ENCODE measurements at places on chromosomes 12 and 14. TPM values are rescaled to one million over a fixed set of nuclear protein-coding genes. Genes with fewer than 3 reads are reported as not detected.

GRCh38 chr14:91963465-91963864, 16.0 kb upstream of the FBLN5 start:
- DNase-seq = no peak
- H3K36me3 ChIP-seq = peaks cover 4% of the 10 kb centered on the region
- H3K4me3 ChIP-seq = no peak overlapping the region
- no peaks in the 10 kb centered on the region for H3K27me3 ChIP-seq

CAMKK2 gene
- 96.6 TPM for total RNA-seq

GRCh38 chr12:93042283-93042682, 113.2 kb upstream of the EEA1 start:
- no peak overlapping the region for H3K4me3 ChIP-seq
- H3K27me3 ChIP-seq = no peaks in the 10 kb centered on the region
- H3K27ac ChIP-seq = no peak overlapping the region
- H3K4me1 ChIP-seq = peaks cover 7% of the 10 kb centered on the region

- peak; percentile 87 for DNase-seq
- H3K27ac ChIP-seq = no peak overlapping the region
- H3K36me3 ChIP-seq = no peaks in the 10 kb centered on the region
- no peaks in the 10 kb centered on the region for H3K4me1 ChIP-seq
- no peak overlapping the region for H3K4me3 ChIP-seq
Observed at GRCh38 chr12:50032854-50033581, 7.7 kb upstream of the RACGAP1 start.

PPP1R3E gene
- total RNA-seq = 3.9 TPM

DNA sequence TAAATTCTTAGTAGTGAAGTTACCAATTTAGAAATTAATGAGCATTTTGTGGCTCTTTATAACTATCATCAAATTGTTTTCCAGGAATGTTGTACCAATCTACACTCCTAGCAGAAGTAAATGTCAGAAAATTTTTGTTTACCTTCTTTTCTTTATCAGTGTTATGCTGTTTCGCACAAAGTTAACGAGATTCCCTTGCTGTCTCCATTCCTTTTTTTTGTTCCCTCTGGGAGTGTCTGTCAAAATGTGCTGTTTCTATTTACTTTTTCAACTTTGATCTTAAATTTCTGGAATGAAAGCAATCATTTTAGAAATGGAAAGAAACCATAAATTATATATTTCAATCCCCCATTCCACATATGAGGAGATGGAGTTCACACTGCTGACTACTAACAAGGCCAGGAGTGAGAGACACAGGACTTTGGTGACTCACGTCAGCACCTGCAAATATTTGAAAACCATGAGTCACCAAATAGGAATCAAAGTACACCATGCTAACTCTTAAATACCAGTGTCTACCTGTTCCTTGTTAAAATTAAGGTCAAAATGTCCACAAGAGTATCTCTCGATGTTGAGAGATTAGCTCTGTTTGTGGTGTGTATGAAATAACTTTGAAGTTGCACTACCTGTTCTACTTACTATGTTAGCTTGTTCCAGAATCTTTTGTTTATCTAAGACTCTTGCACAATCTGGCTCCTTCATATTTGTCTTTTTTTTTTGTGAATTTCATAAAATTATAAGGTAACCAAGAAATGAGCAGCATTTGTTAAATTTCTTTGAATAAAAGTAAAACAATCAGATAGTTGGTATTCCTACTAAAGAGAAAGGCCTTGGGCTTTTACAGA, 106.0 kb downstream of the RMST start:
- H3K4me1 ChIP-seq = peaks cover 2% of the 10 kb centered on the region
- peaks cover 4% of the 10 kb centered on the region for H3K36me3 ChIP-seq
- no peak overlapping the region for H3K4me3 ChIP-seq
- H3K27ac ChIP-seq = no peak overlapping the region
- DNase-seq = no peak

DNA sequence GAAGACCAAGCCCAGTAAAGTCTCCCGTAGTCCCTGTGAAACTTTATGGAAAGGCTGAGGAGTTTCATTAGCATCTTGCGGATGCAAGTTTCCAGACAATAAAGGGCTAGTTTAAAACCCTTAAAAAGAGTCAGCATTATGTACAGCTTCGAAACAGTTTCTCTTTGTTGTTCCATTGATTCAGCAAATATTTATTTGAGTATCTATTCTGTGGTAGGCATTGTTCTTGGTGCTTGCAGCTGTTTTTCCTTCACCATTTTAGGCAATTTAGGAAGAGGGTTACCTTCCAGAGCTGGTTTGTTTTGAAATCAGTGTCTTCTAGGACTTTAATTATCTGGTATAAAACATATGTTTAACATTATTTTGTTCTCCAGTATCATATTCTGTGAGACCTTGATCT, 1.5 kb downstream of the SLIRP start:
- H3K4me3 ChIP-seq = peak overlapping the region; percentile 99
- no peak for DNase-seq
- peaks cover 5% of the 10 kb centered on the region for H3K4me1 ChIP-seq
- no peak overlapping the region for H3K27ac ChIP-seq
- no peaks in the 10 kb centered on the region for H3K27me3 ChIP-seq
- H3K36me3 ChIP-seq = peaks cover 46% of the 10 kb centered on the region

DNA sequence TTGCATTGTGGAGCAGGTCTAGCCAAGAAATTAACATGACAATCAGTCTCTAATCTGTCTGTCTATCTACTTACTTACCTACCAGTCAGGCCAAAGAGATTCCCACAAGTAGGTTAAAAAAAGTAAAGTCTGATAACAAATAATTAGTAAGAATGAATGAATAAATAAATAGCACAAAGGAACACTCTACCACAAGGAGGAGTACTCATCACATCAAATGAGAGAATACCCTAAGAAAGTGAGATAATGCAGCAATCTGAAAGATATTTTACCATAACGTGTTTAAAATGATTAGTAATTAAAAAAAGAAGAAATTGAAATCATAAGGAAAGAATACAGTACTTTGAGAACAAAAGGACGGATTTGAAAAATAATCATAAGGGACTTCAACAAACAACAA, 187.2 kb downstream of the SYNE2 start:
- no peaks in the 10 kb centered on the region for H3K36me3 ChIP-seq
- H3K27me3 ChIP-seq = no peaks in the 10 kb centered on the region
- DNase-seq = no peak
- no peaks in the 10 kb centered on the region for H3K4me1 ChIP-seq

- DNase-seq = no peak
- H3K36me3 ChIP-seq = no peaks in the 10 kb centered on the region
- peaks cover 5% of the 10 kb centered on the region for H3K27me3 ChIP-seq
- H3K4me3 ChIP-seq = no peak overlapping the region
- H3K4me1 ChIP-seq = no peaks in the 10 kb centered on the region
Observed at GRCh38 chr12:39623919-39624318, 4.3 kb upstream of the ABCD2 start.

- no peak for DNase-seq
- no peak overlapping the region for H3K27ac ChIP-seq
- peaks cover 12% of the 10 kb centered on the region for H3K36me3 ChIP-seq
- peaks cover 2% of the 10 kb centered on the region for H3K4me1 ChIP-seq
Observed at GRCh38 chr14:105375635-105376057, 22.7 kb upstream of the TEX22 start.

DNA sequence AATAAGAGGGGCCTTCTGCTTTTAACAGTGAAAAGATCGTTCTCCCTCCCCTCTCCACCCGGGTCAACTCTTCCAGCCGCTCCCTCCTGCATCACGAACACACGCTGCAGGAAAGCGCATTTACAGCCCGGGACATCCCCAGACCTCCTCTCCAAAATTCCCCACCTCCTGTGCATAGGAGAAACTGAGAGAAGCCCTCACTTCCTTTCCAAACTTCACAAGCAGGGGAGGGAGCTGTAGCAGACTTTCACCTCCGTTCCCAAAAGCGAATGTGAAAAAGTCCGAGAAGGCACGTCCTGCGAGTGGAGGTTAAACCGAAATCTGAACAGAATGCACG, 513 bp downstream of the BCAT1 start:
- H3K4me1 ChIP-seq = peaks cover 2% of the 10 kb centered on the region
- DNase-seq = peak; percentile 81
- H3K27ac ChIP-seq = peak overlapping the region; percentile 80

ADAM21 gene
- not detected for total RNA-seq

DNA sequence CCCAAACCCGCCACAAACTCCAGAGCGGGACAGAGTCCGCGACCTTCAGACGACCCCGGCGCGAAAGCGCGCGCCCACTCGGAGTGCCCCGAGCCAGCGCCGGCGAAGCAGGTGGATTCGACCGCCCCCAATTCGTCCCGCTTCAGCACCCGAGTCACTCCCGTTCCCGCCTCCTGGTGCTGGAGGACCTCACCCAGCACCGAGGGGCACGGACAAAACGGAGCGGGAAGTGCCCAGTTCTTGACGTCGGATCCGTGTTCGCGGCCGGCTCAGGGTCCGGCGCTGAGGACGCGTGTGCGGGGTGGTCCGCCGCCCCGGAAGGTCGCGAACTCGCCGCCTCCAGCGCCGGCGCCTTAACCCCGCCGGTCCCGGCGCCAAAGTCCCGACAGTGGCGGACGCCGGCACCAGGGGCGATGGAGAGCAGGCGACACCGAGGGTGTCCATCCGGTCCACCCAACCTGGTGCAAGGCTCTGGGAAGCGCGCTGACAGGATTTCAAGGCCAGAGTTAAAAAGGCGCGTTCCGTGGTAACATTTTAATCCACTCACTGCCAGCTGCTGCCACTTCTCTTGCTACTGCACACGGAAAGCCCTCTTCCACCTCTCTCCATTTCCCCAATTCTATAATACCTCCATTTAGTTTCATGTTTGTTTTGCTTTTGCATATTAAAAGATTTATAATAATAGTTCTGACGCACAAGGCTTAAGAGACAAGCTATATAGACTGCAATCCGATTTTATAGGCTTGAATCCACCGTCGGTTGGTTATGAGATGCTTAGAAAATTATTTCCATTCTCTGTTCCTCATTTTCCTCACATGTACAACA, 240.0 kb upstream of the CPNE8 start:
- peak; percentile 96 for DNase-seq
- no peaks in the 10 kb centered on the region for H3K27me3 ChIP-seq
- H3K36me3 ChIP-seq = no peaks in the 10 kb centered on the region
- no peak overlapping the region for H3K4me3 ChIP-seq
- no peak overlapping the region for H3K27ac ChIP-seq
- no peaks in the 10 kb centered on the region for H3K4me1 ChIP-seq

- no peaks in the 10 kb centered on the region for H3K4me1 ChIP-seq
- no peaks in the 10 kb centered on the region for H3K27me3 ChIP-seq
- H3K36me3 ChIP-seq = no peaks in the 10 kb centered on the region
- peak; percentile 93 for DNase-seq
Observed at GRCh38 chr12:2641207-2641606, 153.6 kb upstream of the FKBP4 start.

- H3K36me3 ChIP-seq = no peaks in the 10 kb centered on the region
- no peaks in the 10 kb centered on the region for H3K4me1 ChIP-seq
- H3K4me3 ChIP-seq = no peak overlapping the region
- H3K27me3 ChIP-seq = no peaks in the 10 kb centered on the region
- DNase-seq = peak; percentile 46
- H3K27ac ChIP-seq = no peak overlapping the region
Observed at GRCh38 chr14:48527832-48528231, 852.4 kb upstream of the MDGA2 start.

SLC6A15 gene
- total RNA-seq = 6.3 TPM

FGD4 gene
- 31.2 TPM for total RNA-seq

- DNase-seq = no peak
- H3K36me3 ChIP-seq = no peaks in the 10 kb centered on the region
- H3K4me3 ChIP-seq = no peak overlapping the region
- H3K27ac ChIP-seq = no peak overlapping the region
Observed at GRCh38 chr14:94344389-94344788, 21.3 kb upstream of the SERPINA6 start.

DNA sequence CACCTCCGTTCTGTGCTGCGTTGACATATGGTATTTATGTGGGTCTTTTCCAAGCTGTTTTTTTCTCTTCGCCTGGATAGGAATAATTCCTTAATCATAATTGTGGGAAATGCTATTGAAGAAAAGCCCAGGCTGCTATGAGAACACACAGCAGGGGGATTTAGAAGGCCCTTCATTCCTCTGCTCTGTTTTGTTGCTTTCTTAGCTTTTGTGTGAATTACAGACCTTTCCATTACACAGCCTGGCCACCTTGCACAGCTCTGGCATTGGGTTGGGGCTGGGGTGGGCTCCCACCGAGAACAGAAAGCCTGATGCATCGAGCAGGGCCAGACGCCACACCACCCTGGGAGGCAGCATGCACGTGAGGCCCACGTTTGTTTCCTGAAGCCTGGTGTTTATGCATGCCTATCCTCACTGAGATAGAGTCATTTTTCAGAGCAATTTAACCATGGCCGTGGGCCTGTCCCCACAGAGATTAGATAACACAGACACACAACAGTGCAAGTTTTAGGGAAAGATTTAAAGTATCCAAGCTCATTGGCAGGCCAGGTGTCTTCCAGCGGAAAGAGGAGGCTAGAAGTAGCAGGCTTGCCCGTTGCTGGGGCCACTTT, 287.6 kb upstream of the PWP1 start:
- no peaks in the 10 kb centered on the region for H3K27me3 ChIP-seq
- no peaks in the 10 kb centered on the region for H3K36me3 ChIP-seq
- no peak for DNase-seq
- no peak overlapping the region for H3K4me3 ChIP-seq
- no peaks in the 10 kb centered on the region for H3K4me1 ChIP-seq
- H3K27ac ChIP-seq = peak overlapping the region; percentile 81

DNA sequence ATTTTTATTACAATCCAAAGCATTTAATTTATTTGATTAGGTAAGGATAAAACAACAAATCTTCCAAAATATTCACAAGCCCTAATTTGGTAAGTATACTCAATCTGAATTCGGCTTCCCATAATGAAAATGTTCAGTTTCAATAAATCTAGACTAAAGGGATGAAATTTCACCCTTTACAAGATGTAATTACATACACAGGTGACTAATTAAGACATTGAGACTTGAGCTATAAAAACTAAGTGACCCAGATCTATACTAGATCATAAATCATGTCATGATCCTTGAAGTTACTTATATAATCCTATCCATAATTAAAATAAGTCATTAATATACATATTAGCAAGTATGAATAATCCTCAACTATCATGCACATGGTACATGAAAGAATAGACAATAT, 36.6 kb downstream of the LRP6 start:
- H3K4me3 ChIP-seq = no peak overlapping the region
- H3K27me3 ChIP-seq = no peaks in the 10 kb centered on the region
- H3K4me1 ChIP-seq = peaks cover 4% of the 10 kb centered on the region
- no peak overlapping the region for H3K27ac ChIP-seq
- no peaks in the 10 kb centered on the region for H3K36me3 ChIP-seq

DNA sequence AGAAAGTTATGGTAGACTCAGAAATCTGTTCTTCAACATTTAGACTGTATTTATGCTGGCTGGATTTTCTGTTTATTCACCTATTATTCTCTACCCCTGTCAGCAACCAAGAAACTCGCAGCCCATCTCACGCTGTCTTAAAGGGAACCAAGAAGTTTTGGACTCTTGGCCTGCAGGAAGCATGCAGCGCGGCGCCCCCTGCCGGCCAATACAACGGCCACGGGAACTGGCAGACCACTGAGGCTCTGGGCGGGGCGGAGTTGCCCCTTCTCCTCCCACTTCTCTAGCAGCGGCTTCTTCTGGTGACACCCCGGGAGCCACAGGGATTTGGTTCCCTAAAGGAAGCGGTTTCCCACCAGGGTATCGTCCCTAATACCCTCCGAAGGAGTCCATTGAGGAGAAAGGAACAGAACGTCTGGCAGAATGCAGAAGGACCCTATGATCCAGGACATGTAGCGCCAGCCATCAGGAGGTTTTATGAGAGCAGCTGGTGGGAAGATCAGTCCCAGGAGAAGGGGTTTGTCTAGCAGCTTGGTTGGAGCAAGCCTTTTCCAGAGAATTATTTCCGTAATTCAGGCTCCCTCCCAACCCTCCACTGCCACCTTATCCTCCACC, 21.0 kb upstream of the RNASE2 start:
- H3K4me1 ChIP-seq = no peaks in the 10 kb centered on the region
- H3K36me3 ChIP-seq = no peaks in the 10 kb centered on the region
- peaks cover 5% of the 10 kb centered on the region for H3K27me3 ChIP-seq
- no peak overlapping the region for H3K4me3 ChIP-seq
- DNase-seq = peak; percentile 94
